ENCODE measurements at places on chromosomes 7 and 10. TPM values are rescaled to one million over a fixed set of nuclear protein-coding genes. Genes with fewer than 3 reads are reported as not detected.

The NPTX2 gene
- total RNA-seq, result not detected

The GHITM gene
- 64.7 TPM for total RNA-seq

The WAC gene
- 169 TPM for total RNA-seq

The CCL26 gene
- not detected for total RNA-seq

The DLG5 gene
- 7.1 TPM for total RNA-seq

The GSTO2 gene
- total RNA-seq, result 1.2 TPM

The ITGB8 gene
- not detected for total RNA-seq

The ANKRD7 gene
- total RNA-seq, result not detected

The ZSWIM8 gene
- 66.4 TPM for total RNA-seq

The NFE2L3 gene
- total RNA-seq, result 0.45 TPM

The ZC3HAV1 gene
- total RNA-seq, result 178 TPM

GRCh38 chr7:144384555-144385245, 18.8 kb downstream of the NOBOX start:
- no peak for DNase-seq

GRCh38 chr7:22675421-22675820, 51.6 kb upstream of the IL6 start:
- no peak for DNase-seq

DNA sequence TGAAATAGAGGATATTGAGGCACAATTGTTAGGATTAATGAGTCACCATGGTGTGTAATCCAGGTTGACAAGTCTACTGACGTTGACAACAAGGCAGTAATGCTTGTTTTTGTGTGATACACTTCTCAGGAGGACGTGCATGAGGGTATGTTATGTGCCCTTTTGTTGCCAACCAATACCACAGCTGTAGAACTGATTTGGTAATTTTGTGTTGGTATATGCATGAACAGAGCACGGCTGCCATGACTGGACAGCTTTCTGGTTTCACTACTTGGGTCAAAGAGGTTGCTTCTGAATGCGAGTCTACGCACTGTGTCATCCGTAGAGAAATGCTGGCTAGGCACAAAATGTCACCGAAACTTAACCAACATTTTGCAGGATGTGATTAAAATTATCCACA, 32.9 kb downstream of the PHTF2 start:
- DNase-seq, result no peak

DNA sequence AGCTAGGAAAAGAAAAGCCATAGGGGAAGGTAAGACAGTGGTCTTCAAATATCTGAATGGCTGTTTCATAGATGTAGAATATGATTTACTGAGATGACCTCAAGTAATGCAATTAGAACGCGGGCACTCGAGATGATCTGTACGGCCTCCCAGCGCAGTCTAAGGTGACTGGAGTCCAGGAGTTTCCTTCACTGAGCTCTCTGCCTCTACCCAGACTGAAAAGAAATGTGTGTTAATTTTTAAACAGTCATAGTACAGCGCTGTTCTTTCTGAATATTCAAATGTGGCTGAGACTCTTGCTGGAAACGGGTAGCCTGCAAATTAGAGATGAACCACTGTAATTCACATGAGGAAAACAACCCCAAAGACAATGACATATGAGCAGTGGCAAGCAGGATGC, 562.4 kb upstream of the AUTS2 start:
- no peak for DNase-seq

DNA sequence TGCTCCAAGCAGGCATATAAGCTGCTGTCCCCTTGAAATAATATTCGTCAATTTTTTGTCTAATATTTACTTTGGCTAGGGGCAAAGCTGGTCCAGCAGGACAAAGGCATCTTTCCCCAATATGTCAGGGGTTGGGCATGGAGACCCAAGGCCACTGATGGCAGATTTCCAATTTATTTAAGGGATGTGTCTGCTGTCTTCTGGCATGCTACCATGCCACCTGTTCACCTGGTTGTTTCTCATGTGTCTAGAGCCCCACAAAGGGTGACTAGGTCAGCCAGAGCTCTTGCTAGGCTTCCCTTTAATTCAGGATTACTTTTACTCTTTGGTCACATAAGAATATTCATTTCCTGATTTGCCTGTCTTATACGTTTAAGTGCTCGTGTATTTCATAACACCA, 22.1 kb upstream of the SYPL1 start:
- no peak for DNase-seq

DNA sequence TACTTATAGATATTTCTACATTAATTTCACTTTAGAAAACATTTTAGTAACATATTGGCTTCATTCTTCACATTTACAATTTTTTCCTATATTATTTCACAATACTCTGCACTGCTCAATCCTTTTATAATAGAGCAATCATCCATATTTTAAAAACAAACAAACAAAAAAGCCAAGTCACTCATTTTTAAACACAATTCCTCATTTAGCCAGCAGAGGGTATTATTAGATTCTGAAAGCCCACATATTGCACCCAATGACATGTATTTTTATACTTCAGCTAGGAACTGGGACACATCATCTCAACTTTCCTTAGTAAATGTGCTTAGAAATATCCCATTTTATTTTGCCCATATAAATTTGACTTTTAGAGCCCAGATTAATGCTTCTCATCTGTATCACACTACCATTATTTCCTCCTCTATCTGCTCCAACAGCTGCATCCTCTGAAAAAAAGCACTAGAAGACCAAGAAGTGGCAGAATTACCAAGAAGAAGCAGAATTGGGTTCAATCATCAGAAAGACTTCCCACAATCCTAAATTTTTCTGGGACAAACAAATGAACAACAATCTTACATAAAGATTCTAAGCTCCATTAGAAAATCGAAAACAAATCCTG, 29.5 kb downstream of the CTNNA3 start:
- no peak for DNase-seq

GRCh38 chr7:102472126-102473041, 6.3 kb downstream of the POLR2J start:
- no peak for DNase-seq

- DNase-seq, result no peak
These were observed 71.2 kb downstream of the DNMBP start for GRCh38 chr10:99938563-99938962.

- peak; percentile 77 for DNase-seq
These were observed 37.5 kb downstream of the GDI2 start for GRCh38 chr10:5775685-5776084.

GRCh38 chr7:5528815-5529442, 105.3 kb upstream of the TNRC18 start:
- no peak for DNase-seq

DNA sequence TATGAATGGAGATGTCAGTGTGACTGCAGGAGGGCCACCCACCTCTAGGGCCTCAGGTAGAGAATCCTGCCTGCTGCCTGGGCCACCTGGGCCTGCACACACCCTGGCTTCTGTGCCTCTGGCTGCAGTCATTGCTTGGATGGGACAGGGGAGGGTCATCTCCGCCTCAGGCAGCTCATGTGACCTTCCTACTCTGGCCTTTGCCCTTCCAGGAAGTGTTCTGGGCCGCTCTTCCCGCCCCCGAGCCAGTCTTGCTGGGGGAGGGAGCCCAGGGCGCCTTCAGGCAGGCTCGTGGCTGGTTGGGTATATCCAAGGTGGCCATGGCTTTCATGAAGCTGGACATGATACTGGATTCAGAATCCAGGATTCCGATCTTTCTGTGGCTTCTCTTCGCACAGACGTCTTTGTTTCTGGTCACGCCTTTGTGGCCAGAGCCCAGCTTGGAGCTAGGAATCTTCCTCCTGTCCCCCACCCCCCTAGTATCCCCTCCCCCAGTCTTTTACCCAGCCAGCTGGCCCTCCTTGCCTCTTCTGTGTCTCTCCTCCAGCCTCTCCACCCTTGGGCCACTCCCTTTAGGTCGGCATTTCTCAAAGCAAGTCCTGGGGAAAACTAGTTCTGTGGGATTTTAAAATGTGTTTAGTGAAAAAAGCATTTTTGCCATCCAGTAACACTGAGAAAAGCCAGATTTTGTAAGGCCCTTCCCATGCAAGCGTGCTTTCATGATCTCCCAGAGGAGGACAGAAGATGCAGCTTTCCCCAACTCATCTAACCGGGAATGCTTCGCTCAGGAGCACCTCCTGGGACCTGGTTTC, 119.6 kb downstream of the ZMIZ1 start:
- DNase-seq, result no peak

GRCh38 chr7:33050535-33051318, 11.8 kb downstream of the NT5C3A start:
- no peak for DNase-seq

- no peak for DNase-seq
These were observed 14.8 kb downstream of the PLCE1 start for GRCh38 chr10:94008526-94008925.

DNA sequence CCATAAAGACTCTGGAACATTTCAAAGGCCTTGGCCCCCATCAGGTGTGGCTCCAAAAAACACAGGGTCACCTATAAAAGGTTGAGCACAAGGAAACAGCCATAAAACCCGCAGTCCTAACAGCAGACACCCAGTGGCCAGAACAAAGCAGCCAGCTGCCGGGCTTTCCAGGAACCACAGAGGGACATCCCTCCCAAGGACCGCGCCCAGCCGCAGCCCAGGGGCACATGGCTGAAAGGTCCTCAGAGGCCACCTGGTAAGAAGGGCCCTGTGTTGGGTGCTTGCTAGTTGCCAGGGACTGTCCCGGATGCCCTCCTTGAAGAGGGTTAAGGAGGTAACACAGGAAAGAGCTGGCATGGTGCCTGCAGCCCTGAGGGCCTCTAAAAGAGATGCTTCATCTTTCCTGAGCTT, 32.7 kb downstream of the KCNMA1 start:
- no peak for DNase-seq

DNA sequence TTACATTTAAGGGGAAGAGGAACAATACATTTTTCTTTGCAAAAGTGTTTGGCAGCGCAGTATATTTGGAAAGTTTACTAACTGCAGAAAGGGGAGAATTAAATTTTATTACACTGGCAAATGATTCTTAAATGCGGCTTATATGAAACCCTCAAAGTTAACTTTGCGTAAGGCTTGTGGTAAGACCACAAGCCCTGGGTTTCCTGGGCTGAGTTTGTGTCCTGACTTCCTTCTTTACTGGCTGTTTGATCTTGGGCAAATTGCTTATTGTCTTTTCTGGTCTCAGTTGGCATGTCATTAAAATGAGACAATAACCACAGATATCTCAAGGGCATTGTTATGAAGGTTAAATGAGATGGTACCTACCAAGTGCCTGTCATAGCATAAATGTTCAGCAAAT, 106.8 kb downstream of the GLRX3 start:
- no peak for DNase-seq

DNA sequence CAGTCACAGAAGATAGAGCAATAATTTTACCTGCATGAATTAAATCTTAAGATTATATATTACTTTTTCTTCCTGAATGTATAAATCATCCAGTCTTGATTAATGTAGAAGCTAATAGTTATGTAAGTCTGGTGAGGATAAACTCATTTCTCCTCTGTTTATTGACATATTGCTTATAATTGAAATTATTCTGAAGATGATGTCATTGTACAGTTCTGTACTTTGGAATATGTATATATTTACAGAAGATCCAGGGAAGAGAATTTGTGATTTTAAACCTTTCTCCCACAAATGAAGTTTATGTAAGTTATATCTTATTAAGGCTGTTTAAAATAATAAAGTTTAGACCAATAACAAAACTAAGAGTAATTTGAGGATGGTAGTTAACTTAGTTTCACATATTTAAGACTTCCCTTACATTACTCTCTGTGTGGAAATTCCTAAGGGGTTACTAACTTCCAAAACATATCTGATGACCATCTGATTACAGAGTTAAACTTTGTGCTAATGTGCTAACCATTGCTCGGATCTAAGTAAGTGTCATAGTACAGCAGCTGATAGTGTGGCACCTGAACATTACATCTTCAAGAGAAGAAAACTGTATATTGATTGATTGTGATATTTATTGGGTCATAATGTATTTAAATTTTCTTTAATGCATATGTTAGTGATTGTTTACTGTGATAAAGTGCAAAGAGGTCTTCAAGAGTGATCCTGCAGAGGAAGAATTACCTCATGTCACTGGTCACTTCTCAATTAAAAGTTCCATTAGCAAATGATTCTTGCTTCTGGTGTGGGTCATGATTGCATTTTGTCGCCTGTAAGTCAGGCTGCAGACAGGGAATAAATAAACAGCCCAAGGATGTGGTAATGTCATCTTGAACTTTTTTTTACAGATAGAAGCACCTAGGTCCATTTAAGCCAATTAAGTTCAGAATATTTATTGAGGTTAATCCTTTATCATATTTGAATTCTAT, 96.9 kb downstream of the UBE3C start:
- DNase-seq, result no peak

DNA sequence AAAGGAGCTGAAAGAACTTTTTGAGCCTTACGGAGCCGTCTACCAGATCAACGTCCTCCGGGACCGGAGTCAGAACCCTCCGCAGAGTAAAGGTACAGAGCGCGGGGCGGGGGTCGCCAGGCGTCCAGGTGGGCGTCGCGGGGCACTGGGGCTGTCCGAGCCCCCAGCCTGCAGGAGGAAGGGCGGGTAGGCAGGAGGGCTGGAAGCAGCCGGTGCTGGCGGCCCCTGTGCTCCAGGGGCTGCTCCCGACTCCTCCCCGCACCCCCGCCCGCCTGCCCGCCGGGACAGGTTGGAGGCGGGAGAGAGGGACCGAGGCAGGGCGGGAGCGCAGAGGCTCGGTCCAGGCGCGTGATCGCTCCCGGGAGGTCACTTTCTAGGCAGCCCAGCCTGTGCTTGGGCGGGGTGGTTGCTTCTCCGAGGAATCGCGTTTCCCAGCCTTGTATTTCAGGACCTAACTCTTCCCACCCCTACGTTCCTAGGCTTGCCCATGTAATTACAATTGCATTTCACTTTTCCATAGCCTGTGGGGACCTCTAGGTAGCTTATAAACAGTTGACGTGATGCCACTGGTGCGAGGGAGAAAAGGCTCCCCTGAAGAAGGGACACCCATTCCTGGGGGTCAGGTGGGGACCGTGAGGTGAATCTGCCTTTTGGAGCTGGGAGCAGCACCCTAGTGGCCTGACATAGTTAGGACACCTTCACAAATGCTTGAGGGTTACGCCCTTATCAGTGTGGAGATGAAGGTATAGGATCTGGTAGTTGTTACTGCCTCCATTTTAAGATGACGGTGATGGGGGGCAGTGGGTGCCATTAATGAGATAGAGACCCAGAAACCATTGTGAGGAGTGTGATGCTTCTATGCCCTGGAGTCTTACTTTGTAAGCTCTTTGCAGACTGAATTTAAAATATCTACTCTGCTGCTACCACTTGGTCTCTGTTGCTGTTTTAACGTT, 148.2 kb downstream of the CELF2 start:
- DNase-seq, result peak; percentile 81

DNA sequence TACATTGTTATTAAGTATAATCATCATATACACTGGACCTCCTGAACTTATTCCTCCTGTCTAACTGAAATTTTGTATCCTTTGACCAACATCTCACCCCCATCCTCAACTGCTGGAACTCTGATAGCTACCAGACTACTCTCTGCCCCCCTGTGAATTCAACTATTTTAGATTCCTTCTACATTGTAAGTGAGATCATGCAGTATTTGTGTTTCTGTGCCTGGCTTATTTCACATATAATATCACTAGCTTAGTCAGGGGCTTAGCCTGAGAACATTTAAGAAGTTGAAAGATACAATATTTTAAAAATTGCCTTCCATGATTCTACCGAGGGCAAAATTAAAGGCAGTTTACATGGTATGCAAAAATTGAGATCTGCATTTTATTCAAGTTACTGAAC, 26.9 kb downstream of the STAMBPL1 start:
- DNase-seq, result no peak
